ENCODE measurements at places on chromosomes 11 and 22.

DNA sequence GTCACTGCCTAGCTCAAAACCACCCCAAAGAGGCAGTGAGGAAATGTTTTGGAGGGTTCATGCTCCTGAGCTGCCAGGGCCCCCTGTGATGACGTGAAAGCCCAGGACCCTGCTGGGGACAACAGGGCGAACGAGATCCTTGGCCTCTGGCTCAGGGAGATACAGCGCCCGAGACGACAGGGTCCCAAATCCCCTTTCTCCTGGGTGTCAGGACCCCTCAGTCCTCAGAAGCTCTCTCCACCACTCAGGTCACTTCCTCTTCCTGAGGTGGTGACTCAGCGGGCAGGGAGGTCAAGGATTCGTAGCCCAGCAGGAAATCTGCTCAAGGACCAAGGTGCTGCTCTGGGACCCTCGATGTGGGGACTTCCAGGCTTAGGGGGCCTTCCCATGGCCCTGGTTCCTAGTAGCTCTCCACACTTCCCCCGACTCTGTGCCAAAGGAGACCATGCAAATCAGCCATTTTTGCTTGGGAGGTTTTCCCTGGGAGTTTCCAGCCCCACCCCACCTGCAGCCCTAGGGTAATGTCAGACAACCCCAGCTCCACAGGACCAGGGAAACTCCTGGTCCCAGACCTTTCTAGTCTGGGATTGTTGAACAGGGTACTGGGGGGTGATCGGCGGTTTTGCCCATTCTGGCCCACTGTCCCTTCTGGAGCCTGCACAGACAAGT is 12.8 kb downstream of the BCL9L start:
- no peak for DNase-seq

GRCh38 chr11:68146704-68147474 is 25.7 kb upstream of the CHKA start:
- DNase-seq: no peak

- DNase-seq: no peak
Observed at GRCh38 chr22:41883400-41883799, 31.5 kb downstream of the SHISA8 start.

- DNase-seq: no peak
Observed at GRCh38 chr11:43693731-43694130, 13.2 kb downstream of the HSD17B12 start.

DNA sequence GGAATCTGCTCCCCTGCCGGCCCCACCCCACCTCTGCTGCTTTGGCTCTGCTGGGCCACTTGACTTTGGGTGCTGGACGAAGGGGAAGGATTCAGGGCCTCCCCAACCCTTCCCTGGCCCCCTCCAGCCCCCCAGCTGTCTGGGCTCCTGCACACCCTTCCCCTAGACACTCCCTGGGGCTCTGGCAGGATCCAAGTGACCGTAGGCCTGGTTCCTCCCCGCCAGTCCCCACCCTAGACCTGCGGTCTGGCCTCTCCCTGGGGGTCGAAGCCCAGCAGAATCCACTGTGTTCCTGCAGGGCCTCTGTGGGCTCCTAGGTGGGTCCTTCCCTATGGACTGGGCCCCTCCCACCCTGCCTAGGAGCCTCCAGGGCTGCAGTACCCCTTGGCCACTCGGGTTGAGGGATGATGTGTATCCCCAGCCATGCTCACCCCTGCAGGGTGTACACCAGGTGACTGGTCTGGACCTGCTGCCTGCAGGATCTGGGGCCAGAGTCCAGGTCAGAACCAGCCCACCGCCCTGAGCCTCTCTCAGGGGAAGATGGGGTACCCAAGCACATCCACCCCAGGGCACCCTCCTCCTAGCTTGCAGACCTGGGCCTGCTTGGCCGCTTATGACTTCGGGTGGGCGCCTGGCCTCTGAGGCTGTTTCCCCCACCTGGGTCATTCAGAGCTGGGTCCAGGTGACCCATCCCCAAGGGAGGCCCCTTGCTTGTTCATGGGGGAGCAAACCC is 5.6 kb downstream of the PIM3 start:
- no peak for DNase-seq

- DNase-seq: no peak
Observed at GRCh38 chr11:124315052-124315451, 1.3 kb upstream of the OR8D1 start.

DNA sequence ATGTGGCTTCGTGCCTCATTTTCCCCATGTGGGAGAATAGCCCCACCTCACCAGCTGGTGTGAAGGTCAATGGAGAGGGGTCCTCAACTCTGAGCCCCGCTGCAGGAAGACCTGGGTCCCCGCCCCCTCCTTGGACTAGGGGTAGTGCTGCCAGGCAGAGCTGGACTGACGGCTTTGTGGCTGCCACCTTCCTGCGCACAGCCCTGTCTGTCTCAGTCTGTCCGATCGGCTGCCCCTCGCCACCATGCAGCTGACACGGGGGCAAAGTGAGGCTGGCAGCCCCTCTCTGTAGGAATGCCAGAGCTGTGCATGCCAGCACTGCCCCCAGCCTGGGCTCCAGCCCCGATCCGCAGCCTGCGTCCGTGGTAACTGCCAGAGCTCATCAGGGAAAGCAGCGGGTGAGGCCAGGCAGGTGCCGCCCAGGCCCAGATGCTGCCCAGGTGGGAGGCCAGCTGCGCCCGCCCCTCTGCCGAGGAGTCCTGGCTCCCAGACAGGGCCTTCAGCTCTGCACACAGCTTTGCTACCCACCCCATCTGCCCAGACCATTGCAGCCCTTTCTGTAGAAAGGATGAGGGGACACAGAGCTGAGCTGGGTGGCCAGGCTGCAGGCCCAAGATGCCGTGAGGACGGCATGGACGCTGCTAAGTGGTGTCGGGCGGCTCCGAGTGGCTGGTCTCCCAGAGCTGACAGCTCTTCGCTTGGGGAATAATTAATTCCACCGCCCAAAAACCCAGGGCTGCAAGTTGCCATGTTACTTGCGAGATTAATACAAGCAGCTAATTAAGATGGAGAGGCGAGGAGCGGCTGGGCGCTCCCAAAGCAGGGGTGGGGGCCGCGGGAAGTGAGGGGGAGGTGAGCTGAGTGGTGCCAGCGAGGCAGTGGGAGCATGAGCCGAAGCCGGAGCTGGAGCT is 19.5 kb upstream of the FLRT1 start:
- DNase-seq: no peak

DNA sequence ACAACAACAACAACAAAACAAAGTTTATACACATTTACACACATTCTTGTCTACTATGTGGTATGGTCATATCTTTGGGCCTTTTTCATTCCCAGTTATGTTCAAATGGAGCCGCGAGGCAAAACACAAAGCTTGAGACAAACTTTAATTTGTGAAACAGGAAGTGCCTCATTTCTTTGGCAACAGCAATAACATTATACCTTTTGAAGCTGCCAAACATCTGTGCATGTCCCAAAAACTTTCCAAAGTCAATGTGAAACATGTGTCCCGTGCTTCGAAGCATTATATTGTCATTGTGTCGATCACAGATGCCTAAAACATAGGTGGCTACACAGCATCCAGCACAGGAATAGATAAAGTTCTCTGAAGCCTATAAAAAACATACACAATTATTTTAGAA is 25.0 kb upstream of the RPS13 start:
- DNase-seq: no peak

DNA sequence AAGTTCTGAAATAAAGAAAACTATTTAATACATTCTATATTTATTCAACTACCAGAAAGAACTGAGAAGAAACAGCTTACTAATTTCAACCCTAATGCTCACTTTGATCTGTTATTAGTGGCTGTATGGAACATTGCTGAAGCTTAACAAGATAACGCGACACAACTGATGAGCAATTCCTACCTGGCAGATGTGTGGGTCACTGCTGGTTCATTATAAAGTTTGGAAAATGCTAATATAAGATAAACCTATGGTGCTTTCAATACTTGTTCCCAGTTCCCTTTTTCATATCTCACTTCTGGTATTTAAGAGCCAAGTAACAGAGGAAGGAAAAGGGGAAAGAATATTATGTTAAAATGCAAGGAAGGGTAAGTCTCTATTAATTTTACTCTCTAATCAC is 10.5 kb downstream of the CTSC start:
- no peak for DNase-seq

- no peak for DNase-seq
Observed at GRCh38 chr11:9104580-9104979, 13.2 kb upstream of the SCUBE2 start.

GRCh38 chr11:23398052-23398451 is 537.8 kb upstream of the CCDC179 start:
- no peak for DNase-seq

DNA sequence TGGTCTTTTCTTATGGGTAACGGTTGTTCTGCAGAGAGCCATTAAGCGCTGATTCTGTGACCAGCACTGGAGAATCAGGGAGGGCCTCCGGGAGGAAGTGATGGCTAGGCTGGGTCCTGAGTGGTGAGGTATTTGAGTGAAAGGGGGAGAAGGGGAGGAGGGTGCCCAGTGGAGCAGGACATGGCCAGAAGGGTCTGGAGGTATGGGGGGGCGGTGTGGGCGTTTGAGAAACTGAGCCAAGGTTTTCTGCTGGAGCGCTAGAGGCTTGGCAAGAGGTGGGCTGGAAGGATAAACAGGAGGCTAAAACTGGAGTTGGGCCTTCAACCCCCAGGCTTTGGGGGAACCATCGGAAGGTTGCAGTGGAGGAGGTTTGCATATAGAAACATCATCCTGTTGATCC is 72.5 kb downstream of the FBLN1 start:
- no peak for DNase-seq

DNA sequence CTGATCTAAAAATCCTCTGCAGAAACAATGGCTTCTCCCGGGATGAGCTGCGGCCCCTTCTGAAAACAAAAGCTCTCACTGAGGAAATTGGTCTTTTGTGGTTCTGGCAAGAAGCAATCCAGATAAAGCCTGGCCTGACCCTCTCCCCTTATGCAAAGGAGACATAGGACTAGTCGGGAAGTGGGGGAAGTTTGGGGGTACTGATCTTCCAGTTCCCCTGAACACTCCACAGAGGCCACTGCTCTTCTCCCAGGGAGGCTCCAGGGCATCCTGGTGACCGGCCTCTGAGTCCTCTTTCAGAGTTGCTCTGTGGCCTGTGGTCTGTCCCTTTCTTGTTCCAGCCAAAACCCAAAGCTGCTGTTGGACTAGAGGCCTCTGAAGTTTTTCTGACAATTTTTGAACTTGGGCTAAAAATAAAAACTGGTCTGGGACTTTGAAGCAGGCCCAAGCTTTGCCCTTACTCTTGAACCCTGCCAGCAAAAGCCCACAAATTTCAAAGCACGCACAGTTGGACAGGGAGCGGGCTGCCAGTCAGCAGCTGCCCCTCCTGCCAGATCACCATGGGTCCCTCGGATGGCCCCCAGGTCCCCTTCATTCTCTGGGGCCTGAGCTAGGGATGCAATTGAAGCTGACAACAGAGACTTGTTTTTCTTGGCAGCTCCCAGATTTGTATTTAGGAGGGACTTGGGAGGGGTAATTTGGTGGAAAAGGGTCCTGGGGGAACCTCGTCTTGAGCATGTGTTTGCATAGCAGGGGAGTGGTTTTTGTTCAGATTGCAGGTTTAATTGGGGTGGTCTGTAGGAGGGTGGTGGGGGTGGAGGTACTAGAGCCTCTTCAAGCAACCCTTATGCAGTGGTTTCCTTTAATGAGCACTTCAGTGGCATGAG is 381.6 kb upstream of the CADM1 start:
- DNase-seq: no peak

- no peak for DNase-seq
Observed at GRCh38 chr11:76599041-76600013, 71.2 kb downstream of the LRRC32 start.

DNA sequence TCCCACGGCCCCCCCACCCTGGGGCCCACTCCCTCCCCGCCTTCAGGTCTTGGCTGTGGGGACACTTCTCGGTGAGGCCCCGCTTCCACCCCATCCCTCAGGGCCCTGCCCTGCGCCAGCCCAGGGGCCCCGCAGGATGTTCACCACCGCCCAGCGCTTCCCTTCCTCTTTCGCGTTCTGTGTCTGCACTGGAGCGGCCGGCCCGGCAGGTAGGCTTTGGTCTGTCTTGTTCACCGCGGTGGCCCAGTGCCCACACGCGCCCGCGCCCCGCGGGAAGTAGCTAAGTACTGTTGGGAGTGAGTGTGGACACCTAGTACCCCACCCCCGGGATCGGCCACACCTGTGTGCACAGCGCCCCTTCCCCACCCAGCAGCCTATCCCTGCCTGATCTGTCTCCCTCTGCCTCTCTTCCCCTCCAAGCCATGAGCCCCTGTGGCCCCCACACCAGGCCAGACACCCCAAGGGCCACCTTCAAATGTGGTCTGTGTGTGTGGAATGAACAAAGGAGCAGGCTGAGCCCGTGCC is 85.4 kb downstream of the WNT7B start:
- DNase-seq: no peak

- DNase-seq: no peak
Observed at GRCh38 chr11:70660059-70660888, 261.9 kb downstream of the CTTN start.

DNA sequence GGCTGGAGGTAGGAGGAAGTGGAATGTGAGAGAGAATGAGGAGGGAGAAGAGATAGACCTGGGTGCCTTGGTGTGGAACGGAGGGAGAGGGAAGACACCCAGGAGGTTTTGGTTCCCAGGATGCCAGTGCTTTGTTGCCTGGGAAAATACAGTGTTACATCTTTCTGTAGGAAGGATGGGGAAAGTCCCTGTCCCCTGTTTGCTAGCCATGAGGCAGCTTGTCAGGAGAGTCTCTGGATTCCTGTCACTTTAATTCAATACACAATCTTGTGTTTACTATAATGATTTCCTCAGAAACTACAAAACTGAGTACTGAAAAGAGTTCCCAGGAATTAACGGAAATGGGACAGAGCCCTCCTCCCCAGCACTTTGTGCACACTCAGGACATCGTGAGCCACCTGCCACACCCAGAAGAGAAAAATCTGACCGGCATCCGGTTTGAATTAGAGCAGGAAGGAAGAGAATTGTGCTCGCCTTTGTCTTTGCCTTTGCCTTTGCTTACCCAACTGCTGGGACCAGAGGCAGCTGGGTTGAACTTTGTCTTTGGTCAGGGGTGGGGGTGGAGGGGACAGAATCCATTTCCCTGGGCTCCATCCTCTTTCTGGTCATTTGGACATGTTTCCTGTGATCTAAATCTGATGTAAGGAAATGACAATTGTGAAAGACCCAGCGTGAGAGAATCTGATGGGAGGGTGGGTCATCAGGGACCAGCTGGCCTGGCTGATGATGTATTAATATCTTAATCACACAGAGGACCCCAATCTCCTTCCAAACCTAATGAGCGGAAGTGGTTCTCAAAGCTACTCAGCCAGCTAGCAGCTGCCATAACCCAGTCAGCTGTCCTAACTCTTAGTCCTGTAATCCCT is 1.3 kb upstream of the LIMK2 start:
- peak; percentile 16 for DNase-seq

DNA sequence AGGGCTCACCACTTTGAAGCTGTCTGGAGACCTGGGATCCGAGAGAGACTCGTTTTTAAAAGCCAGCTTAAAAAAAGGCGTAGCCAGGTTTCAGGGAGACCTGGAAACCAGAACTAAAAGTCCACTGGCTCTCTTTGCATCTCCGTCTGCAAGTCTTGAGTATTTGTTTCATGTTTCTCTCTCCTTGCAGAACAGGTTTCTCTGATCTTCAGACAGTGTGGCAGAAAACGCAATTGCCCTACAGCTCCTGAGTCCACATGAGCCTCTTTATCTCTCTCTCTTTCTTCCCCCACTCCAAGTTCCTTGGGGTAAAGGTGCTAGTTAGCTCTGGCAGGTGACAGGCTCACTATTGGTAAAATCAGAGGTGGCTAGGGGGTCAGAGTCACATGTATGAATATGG is 67.0 kb upstream of the AMPD3 start:
- no peak for DNase-seq

GRCh38 chr11:104999721-105000120 is 23.2 kb downstream of the CASP5 start:
- DNase-seq: no peak

- DNase-seq: no peak
Observed at GRCh38 chr11:34633990-34634693, 13.2 kb downstream of the EHF start.
